RCC 7860 (cell line): ENCODE measurements at places on chromosomes 6 and 20.

- no peak for DNase-seq
These were observed 313.6 kb downstream of the CDC5L start for GRCh38 chr6:44701038-44701636.

DNA sequence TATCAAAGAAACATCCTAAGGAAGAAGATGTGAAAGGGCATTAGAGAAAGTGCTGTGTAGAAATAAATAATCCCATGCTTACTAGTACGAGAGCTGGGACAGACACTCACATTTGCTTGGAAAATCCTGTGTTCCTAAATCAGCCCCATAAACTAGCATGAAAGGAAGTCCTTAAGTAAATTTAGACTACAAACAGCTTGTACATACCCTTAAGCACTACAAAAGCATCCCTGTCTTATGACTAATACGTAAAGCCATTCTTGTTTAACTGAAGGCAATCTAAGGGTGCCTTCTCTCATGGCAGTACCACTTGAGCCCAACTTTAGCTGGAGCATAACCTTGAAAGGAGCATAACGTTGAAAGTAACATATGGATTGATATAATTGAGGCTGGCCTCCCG, 15.4 kb upstream of the FOXQ1 start:
- DNase-seq, result no peak

GRCh38 chr6:148855744-148856143, 108.9 kb downstream of the UST start:
- DNase-seq, result no peak

DNA sequence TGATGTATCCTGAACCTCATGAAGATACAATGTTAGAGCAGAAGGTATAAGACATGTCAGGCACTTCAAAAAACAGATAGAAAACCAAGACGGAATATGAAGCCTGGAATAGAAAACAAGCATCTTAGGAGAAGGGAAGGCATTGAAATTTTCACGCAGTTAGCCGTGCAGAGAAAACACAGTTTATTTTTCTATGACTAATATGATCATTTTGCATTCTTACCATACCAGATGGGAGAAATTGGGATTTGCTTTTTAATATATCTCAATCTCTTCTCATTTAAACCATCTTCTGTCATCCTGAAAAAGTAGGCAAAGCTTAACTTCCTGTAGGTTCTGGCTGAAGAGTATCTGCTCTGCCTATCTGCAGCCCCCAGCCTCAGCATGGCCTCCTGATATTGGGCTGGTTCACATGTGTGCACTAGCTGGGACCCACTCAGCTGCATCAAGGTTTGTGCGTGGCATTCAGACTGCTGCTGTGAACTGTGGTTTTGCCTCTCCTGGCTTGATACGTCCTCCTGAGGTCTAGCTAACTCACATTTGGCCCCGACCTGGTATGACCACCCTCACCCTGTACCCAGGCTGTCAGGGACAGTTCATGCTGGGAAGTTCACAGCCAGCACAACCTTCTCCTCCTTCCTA, 392.5 kb upstream of the SASH1 start:
- no peak for DNase-seq

DNA sequence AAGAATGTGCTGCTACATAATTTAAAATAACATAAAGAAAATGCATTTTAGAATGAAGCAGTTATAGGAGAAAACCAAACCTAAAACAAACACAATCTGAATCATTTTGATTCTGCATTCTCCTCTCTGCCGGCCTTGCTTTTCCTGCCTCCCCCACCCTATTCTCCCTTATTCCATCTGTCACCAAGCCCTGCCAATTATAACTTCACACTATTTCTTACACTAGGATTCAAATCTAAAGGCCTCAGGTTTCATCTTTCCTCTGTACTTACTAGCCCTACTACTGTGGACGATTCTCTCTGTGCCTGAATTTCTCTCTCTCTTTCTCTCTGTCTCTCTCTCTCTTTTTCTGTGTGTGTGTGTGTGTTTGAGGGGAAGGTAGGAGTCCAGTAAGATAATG, 18.7 kb upstream of the PRIM2 start:
- DNase-seq, result no peak

DNA sequence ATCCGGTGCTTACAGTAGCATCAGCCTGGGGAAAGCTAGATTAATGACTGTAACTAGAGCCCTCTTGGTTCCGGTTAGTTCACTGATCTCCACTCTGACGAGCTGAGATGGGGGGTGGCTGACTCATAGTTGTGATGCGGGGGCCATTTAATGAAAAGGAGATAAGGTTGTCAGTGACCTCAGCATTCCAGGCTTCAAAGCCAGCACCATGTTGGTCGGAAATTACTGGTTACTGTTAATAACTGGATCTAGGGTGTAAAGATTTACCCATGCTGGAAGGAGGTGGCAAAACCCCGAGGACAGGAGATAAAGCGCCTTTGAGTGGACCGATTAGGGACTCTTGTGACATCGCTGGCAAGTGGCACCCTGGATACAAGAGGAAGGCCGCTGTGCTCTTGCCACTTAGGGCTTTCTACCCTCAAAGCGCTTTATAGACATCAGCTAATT, 21.1 kb downstream of the FOXC1 start:
- DNase-seq, result peak; percentile 48

GRCh38 chr20:34621383-34622367, 55.2 kb downstream of the PIGU start:
- DNase-seq, result no peak
